AG09319 (cell line): ENCODE measurements at places on chromosomes 12 and 14.

- DNase-seq, result no peak
Observed at GRCh38 chr12:17802657-17803641, 287.0 kb downstream of the RERGL start.

GRCh38 chr14:49745191-49745590 lies 22.8 kb upstream of the KLHDC2 start:
- no peak for DNase-seq

GRCh38 chr12:67626156-67626555 lies 22.4 kb upstream of the DYRK2 start:
- DNase-seq, result no peak

DNA sequence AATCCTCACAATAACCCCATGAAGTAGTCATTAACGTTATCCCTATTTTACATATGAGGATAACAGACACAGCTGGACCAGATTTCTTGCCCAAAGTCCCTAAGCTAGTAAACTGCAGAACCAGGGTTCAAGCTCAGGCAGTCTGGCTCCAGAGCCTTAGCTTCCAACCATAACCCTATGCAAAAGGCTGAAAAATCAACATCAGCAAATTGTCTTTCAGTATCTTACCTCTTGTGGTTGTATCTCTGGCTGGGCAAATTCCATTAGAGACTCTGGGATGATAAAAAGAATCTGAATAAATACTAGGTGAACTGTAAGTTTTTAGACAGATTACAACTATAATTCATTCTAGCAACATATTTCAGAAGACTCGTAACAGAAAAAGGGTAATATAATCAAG lies 24.7 kb downstream of the CAPRIN2 start:
- no peak for DNase-seq

- no peak for DNase-seq
Observed at GRCh38 chr12:107322063-107322462, 228.7 kb upstream of the CRY1 start.
